ENCODE measurements at places on chromosomes 12 and 14.

DNA sequence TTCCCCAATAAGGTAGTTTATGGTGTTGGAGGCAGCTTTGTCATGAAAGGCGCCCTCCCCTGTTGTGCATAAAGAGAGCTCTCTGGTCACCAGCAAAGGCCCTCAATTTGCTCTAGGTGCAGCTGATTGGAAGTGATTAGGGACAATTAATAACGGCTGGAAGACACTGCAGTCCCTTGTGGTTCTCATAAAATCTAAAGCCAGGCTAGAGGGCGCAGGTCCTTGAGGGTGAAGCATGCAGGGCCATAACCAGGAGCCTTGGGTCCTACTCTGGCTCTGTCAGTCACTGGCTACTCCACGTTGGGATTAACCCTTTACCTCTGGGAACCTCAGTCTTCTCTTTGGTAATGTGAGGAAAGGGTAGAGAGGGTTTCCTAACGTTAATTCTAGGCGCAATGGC, 1.9 kb downstream of the DAAM1 start:
- DNase-seq, result no peak

GRCh38 chr14:24417832-24418491, 11.5 kb downstream of the CBLN3 start:
- DNase-seq, result no peak

- DNase-seq, result no peak
Measured at GRCh38 chr14:105876829-105877228, 350.4 kb downstream of the TMEM121 start.

DNA sequence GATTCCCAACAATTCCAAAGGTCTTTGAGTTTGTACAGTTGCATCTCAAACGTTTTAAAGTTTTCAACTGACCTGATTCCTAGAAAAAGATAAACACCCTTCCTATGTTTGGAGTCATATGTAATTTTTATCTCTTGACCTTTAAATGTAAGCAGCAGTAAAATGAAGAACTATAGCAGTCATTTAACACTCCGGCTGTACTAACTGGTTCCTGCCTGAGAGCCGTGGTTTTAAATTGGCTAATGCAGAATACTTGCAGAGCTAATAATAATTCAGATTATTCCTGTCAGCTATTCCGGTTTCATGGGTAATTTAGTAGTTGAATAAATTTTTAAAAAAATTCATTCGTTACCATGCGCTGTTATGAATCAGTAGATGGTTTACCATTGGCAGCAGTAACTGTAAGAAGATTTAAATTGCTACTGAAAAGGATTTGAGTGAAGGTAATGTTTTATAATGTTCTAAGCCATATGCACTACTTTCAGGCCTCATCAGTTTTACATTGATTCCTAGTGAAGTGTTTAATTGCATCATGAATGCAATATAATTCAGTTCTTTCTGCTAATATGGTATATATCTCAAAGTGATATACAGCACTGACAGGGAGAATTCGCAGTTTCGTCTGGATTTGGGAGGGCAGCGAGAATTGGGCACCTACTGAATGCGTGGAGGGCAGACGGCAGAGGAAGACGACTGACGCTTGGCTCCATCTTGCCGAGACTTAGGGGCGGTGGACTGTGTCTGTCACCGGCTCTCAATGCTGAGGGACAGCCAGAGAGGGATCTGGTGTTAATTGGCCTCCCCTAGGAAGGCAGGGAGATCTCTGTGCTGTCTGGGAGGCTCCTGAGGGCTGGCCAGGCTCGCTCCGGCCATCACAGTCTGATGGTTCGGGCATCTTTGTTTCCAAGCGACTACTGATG, 217.7 kb downstream of the PHETA1 start:
- no peak for DNase-seq

DNA sequence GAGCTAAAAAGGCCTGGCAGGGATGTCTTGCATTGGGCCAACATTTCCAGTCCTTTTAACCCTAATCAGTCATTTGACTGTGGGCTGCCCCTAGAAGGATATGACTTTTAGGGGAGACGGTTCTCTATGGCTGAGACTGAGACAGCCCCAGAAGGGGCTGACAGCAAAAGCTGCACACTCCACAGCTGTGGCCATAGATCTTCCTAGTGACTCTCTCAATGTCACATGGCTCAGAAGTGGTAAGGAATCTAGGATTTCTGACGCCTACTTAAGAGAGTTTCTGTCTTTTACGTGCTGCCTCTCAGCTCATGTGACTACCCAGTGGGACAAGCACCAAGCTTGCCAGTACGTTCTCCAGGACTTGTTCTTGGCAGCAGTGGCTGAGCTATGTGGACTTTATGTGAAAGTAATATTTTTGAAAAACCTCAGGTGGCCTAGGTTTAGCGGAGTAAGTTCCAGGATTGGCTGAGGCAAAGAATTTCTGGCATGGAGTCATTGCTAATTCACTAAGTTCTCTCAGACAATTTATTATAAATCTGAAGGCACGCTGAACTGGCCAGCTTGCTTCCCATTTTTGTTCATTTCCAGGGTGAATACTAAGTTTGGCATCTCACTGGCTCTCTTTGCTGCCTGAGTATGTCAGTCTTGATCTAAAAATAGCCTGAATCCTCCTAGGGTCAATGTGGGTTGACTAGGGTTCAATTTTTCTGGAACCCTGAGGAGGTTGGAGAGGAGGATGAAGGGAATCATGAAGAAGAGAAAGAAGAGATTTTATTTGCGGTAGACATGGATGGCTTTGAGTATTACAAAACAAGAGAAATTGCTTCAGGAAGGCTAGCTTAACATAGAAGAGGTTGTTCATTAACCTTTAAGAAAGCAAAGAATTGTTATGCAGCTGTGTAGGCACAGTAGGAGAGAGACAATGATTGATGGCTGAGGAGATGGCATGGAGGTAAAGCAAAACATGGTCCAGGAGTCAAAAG, 271.8 kb downstream of the AEBP2 start:
- no peak for DNase-seq

DNA sequence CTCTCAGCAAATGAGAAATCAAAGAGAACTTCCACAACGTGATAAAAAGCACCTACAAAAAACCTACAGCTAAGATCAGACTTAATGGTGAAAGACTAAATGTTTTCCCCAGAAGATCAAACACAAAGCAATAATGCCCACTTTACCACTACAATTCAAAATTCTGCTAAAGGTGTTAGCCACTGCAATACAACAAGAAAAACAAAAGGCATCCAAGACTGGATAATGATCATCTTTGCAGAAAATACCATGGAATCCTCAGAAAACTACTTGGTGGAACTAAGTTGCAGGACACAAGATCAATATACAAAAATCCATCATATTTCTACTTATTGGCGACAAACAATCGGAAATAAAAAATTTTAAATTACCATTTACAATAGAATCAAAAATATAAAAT, 6.5 kb downstream of the DDX24 start:
- DNase-seq, result no peak

DNA sequence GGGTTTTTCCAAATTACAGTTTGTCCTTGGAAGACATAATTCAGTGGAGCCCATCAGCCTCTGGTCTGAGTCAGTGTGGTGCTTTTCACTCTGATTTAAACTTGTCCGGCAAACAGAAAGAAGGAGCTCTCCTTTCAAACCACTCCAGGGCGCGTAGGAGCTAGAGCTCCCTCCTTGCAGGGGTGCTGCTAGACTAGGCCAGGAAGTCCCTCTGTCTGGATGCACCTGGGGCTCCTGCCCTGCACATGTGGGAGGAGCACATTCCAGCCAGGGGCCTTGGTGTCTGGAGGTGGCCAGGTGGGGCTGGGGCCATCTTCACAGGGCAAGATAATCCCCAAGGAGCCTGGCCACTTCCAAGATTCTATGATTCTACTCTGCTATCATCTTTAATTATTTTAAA, 3.1 kb downstream of the SERPINA3 start:
- DNase-seq, result no peak

DNA sequence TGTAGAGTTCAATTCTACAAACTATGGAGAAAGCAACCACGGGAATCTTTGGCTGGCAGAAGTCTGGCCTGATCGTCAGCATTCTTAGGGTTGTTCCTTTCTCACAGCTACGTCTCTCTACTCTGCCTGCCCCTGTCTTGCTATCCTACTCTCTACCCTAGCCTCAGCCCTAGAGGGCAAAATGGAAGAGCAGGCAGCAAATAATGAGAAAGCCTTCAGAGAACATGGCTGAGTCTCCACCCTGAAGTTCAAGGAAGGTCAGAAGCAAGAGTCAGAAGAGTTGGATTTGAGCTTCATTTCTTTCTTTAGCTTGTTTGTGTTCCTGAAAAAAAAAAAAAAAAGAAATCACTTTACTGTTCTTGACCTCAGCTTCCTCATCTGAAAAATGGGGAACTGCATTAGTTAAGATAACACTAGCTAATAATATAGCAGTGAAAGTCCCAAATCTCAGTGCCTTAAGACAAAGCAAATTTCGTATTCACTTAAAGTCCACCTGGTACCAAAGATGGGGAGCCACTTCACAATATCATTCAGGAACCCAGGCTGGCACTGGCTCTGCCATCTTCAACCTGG, 50.2 kb upstream of the CCND2 start:
- peak; percentile 40 for DNase-seq

GRCh38 chr14:20971705-20972021, 16.4 kb downstream of the RNASE2 start:
- DNase-seq, result no peak

GRCh38 chr12:71838676-71839075, 883 bp upstream of the TBC1D15 start:
- DNase-seq, result no peak

- DNase-seq, result no peak
Measured at GRCh38 chr14:99230208-99231151, 41.5 kb downstream of the BCL11B start.

GRCh38 chr12:7935590-7936581, at the start of gene SLC2A3:
SLC2A3 (minus strand) TSS chr12:7936187; CDS start chr12:7936034, 153 bp downstream.
- DNase-seq, result peak; percentile 95

DNA sequence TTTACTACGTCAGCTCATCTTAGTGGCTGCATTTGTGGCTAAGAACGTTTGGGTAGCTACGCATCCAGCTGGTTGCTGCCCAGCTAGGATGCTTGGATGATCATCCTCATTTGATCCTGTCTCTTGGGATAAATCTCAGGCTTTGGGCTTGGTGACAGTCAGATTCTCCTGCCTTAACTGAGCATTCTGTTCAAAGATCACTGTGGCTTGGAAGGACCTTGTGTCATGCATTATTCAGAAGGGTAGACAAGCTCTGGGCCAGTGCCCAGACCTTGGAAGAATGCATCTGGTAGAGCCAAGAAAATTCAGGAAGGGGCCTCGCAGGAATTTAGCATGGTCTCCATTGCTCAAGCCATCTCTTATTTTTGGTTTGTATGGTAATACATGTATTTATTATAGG, 188.4 kb downstream of the NRXN3 start:
- DNase-seq, result no peak

- DNase-seq, result no peak
Measured at GRCh38 chr12:121769831-121770301, 23.6 kb downstream of the RHOF start.

DNA sequence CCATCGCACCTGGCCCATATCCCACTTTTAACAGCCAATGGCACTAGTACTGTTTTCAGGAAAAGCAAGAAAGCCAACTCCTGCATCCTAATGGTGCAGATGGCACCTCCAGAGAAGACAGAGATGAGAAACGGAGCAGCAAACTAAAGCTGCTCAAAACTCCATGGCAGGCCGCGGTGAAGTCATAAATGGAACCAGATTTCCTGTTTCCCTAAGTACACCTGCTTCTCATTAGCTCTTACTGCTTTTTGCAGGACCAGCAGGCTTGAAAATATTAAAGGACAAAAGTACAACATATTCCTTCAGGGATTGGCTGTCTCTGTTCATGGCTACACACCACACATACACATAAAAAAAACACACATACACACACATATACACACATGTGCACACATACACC, 36.7 kb upstream of the LGALS3 start:
- no peak for DNase-seq

Data from hematopoietic multipotent progenitor cell (in vitro differentiated cells).